Skeletal muscle cell (primary cell): ENCODE measurements at places on chromosomes 16 and 17.

GRCh38 chr17:34113089-34113488, 142.0 kb upstream of the CCL2 start:
- DNase-seq, result no peak

- no peak for DNase-seq
Observed at GRCh38 chr16:19704321-19705145, 13.5 kb downstream of the KNOP1 start.

- no peak for DNase-seq
Observed at GRCh38 chr16:87834005-87834667, 35.2 kb downstream of the SLC7A5 start.

DNA sequence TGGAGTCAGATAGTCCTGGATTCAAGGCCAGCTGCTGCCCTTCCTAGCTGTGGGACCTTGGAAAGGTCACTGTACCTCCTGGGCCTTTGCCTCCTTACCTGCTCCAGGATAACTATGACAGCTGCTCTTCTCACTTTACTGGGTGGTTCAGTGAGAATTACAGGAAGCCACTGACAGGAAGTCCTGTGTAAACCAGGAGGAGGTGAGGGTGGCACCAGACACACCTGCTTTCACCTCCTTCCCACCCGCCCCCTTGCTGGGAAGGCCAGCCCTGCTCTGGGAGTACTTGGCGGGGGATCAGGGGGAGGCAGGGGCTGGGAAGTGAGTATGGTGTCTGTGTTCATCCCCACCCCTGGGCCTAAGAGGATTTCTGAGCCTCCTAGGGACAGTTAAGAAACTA, 42.6 kb downstream of the CPNE2 start:
- DNase-seq, result no peak

GRCh38 chr17:1362065-1362848, 37.8 kb downstream of the YWHAE start:
- DNase-seq, result no peak

DNA sequence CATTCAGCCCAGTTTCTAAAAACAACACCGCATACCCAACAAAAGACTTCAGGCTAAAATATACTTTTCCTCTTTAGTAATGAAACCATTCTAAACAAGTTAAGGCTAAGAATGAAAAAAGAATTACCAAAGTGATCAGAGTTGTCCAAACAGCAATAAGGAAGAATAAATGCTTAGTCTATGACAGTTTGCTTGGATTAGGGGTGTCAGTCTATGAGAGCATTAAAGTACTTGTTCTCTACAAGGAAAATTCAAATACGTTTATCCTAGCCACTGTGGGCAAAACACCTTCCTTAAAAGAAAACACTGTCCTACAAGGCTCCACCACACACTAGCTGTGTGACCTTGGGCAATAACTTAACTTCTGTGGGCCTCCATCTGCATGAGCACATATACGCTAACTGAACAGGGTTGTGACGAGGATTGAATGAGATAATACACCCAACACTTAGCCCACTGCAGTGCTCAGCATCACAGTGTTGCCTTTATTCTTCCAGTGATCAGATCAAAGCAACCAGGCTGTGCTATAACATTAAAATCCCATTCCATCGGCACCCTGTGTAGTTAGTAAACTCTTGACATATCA, 53.6 kb downstream of the TEX2 start:
- DNase-seq, result no peak

GRCh38 chr16:65681406-65681805, 559.5 kb upstream of the CDH11 start:
- no peak for DNase-seq

- DNase-seq, result no peak
Observed at GRCh38 chr16:58197314-58198012, 443 bp downstream of the CSNK2A2 start.

GRCh38 chr16:8818504-8819270, 21.0 kb downstream of the PMM2 start:
- no peak for DNase-seq

DNA sequence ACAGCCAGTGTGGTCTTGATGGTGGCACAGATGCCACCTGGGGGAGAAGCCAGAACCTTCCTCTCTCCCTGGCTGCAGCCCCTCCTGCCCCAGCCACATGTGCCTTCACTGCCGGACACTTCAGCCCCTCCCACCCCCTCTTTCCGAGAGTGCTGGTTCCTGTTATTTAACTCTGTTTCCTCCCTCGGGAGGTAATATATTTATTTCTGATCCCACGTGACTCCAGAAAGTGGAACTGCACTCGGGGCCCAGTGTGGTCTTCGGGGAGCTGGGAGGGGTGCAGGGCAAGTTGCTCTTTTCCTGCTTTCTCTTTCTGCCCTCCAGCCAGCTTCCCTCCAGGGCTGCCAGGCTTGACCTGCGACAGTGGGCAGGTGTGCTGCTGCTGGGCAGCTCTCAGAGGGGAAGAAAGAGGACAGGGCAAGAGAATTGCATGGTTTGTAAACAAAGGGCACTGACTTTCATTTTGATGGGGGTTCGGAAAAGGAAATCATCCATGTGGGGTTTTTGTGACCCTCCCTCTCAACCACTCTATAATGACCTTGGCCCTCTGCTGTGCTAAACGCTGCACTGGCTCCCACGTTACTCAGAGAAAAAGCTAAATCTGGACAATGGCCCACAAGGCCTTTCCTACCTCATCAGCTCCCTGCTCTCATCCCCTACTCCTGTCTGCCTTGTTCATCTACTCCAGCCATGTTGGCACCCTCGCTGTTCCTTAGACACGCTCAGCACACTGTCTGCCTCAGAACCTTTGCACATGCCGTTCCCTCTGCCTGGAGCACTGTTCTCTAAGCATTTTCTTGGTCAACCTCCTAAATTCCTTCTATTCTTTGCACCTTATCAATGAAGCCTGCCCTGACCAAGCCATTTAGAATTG, 8.2 kb upstream of the CIITA start:
- DNase-seq, result no peak

DNA sequence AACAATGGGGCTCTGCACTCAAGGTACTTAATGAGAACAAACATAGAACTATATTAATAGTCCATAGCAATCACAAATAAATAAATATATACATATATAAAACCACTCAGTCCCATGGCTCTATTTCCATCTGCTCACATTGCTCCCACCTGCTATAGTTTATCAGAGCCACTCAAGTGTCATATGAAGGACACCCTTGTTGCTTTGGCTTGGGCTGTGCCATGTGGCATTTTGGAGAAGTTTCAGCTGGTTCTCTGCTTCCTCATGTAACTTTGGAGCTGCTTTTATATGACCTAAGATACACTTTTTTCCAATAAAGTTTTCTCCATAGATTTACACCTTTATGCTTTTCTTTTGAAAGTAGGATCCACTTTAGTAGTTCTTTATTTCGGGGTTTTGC, 126.4 kb downstream of the KCNJ2 start:
- no peak for DNase-seq

- DNase-seq, result no peak
Observed at GRCh38 chr16:70694088-70694867, 8.4 kb upstream of the MTSS2 start.
